ENCODE measurements at places on chromosomes 13 and 19.

GRCh38 chr19:43759515-43759914 is 4.8 kb upstream of the SMG9 start:
- no peak for DNase-seq

- no peak for DNase-seq
Measured at GRCh38 chr19:6587093-6587820, 3.7 kb downstream of the CD70 start.

- DNase-seq: no peak
Measured at GRCh38 chr19:7539827-7540425, 4.4 kb downstream of the PNPLA6 start.

DNA sequence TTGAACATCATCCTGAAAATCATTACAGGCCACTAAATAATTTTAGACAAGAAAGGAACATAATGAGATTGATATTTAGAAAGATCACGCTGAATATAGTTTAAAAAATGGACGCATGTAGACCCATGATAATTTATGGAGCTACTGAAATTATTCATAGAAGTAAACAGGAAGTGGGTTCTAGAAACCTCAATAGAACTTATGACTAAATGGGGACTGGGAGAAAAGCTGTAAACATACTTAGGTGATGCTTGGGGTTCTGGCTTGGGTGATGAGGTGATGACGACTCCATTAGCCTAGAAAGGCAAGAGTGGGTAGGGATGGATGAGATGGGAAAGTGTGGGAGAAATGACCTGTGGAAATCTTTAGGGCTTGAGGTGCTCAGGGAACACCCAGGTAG is 484.0 kb downstream of the MYO16 start:
- DNase-seq: no peak

DNA sequence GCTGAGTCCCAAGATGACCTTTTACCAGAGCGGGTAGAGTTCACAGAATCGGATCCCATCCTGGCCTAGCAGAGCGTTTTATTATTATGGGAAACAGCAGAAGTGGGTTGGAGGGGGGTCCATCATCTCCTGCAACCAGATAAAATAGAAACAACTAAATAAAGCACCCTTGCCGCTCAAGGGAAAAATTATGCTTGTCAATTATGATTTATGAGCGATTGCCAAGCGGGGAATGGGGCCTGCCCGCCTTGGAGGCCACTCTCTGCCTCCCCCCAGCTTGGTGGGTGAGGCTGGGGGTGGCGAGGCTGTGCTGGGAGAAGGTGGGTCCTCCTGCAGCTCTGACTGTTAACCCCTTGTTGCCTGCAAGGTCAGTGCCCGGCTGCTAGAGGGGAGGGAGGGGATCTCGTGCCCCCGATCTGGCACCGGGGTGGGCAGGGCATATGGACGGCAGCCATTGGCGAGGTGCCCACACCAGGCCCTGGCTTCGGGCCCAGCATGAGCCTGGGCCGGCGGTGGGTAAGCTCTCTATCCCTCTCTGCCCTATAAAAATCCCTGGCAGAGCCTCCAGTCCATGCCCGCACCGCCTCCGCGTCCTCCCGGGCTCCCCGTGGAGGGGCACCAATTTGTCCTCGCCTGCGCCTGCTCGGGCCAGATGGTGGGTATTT is 129.1 kb downstream of the URI1 start:
- no peak for DNase-seq

DNA sequence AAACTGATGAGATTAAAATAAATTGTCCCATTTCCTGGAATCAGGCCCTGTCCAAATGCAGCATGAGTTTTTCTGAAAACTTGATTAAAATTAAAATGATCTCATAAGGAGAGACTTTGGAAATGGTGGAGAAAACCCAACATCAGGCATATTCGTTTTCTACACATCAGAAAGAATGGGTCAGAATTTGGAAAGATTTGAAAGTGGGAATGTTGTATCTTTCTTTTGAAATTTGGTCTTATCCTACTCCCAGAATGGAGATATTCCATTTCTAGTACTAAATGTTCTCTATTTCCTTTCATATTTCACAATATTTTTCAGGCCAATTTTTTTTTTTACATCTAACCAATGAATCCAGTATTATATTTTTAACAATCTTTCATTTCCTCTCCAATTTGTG is 223.9 kb upstream of the RXFP2 start:
- DNase-seq: no peak

DNA sequence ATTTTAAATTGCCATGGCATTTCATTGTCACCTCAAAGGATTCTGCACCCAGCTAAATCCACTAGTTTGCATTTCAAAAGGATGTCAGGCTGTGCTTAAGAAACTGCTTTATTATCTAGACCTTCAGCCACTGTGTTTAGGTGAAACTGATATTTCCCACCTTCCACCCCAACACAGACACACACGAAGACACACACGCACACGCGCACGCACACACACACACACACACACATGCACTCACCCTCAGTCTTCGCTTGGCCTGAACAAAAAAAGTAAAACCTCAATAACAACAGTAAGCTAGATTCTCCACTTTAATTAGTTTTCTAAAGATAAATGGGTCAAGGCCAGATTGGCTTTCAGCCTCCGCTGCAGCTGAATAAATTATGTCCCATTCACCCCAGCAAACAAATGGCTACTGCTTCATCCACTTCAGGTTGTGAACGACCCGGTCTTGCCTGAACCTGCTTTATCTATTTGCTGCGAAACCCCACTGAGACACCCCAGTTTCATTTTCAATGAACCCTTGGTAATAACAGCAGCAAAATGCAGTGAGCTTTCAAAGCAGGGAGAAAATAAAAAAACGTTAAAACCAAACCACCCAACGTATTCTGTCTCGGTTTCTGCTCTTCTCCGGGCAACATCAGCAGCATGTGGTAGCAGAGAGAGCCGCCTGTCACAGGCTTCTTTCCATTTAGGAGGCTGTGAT is 166.8 kb downstream of the DCT start:
- no peak for DNase-seq

DNA sequence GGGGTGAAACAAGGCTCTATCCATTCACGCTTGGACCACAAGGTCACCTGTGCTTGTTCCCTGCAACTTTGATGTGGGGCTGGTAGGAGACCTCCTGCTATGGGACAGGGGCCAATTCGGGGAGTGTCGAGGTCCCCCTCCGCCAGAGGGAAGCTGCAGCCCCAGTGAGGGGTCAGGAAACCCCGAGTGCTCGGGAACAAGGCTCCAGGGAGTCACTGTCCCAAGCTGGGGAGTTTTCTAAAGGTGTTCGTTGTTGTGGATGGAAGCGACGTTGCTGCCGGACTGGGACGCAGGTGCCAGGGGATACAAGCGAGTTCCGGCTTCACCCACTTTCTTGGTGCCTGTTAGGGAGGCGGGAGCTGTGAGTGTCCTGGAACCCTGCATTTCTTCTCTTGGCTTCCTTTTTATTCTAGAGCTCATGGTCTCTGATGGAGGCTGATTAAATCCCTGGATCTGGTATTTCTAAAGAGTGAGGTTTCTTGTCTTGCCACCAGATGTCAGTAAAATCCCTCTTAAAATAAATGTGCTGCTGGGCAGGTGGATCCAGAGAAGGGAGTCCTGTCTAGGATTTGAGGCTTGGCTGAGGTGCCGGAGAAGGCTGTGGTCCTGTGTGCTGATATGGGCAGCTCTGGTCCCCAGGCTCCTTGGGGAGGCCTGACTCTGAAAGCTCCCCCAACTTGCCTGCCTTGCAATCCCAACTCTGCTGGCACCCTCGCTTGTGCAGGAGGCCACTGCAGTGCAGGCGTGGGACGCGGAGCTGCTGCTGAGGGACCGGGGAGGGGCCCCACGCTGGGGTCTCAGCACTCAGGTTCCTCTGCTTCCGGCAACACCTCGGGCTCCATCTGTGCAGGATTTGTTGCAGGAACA is 153.9 kb downstream of the TEX29 start:
- peak; percentile 60 for DNase-seq

- peak; percentile 64 for DNase-seq
Measured at GRCh38 chr19:46546194-46546896, 50.7 kb upstream of the PNMA8B start.

DNA sequence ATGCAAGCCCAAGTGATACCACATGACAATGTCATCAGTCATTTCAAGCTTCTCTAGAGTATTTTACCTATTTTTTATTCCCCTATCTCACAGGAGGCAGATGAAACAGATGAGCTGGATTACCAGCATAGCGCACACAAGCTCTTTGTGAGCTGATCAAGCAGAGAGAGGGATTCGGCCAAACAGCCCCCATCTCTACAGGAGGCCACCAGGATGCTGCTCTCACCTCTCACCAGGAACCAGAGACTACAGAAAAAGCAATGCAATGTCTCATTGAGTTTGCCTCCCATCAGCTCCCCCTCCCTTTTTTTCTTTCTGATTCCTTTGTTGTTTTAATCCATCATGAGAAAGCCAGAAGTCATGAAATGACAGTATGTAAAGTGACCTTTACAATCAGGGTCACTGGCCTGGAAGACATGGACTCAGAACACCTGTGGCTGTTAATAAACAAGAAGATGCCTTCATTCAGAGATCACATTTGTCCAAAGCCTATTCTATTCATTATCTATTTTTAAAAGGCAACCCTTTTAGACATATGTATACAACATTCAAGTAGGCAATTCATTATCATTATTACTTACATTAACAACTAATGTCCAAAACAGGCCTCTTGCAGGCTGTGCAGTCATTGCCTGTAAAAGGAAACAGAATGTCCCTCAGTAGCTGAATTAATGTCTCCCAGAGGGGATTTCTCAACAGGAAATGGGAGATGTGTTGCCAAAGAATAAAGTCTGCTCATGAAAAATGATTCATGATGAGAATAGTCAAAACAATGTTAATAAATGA is 656.6 kb downstream of the TBC1D4 start:
- no peak for DNase-seq

DNA sequence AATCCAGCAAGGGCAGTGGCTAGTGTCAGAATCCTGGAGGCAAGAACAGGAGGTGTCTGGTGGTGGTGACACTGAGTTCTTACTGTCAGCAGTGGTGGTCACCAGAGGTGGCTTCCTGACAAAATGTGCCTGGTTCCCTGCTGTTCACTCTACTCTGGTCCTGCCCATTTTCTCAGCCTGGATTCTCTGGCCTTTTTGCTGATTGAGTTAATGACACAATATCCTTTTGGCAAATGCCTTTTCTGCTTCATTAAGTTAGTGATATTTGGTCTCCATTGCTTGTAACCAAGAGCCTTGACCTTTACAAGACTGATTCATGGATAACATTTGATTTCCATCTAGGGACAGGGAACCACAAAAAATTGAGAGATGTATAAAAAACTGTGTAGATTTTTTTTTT is 51.1 kb downstream of the RFC3 start:
- no peak for DNase-seq

DNA sequence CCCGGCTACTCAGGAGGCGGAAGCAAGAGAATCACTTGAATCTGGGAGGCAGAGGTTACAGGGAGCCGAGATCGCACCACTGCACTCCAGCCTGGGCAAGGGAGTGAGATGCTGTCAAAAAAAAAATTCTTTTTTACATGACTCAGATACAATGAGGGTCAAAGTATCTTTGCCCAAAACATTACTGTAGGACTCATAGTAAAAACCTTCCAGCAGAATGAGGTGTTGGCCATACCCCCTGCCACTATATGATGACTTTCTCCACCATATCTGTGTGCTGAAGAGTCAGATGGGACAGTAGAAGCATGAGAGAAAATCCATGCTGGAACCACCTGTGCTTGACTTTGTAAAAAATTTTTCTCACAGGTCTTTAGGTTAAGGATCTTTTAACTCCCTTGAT is 86.7 kb downstream of the COL4A2 start:
- no peak for DNase-seq

DNA sequence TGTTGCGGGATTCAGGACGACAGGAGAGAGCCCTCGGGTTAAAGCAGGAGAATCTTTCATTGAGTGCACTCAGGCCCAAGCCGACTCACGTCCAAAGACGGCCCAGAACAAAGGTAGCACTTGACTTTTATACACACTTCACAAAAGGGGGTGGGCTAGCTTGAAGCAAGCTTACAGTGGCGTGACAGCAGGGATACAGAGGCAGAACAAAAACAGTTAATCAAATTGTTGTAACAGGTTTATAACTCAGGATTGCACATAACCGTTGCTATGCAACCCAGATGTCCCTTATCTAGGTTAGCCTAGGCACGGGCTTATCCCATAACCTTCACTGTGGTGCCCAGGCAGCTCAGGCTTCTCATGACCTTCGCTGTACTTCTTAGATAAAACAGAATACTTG is 2.0 kb downstream of the MED25 start:
- DNase-seq: no peak

DNA sequence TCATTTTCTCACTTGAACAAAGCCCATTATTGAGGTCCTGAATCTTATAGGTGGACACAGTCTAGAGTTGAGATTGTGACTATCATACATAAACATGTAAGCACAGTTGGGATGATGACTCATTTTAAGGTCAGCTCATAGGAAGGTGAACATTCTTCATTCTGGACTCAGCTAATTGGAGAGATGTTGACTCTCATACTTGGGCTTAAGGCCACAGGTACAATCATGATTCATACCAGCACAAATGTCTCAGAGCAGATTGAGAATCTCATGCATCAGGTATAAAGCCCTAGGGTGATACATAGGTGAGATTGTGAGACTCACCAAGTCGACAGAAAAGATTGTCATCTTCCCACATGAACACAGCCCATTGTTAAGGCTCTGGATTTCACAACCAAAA is 62.3 kb upstream of the ZNF724 start:
- DNase-seq: no peak

- peak; percentile 91 for DNase-seq
Measured at GRCh38 chr13:74966814-74967424, 515.0 kb downstream of the TBC1D4 start.

GRCh38 chr13:42992764-42993122 is 702 bp upstream of the EPSTI1 start:
- DNase-seq: no peak

GRCh38 chr13:74280093-74280794 is 146.0 kb upstream of the KLF12 start:
- DNase-seq: no peak

DNA sequence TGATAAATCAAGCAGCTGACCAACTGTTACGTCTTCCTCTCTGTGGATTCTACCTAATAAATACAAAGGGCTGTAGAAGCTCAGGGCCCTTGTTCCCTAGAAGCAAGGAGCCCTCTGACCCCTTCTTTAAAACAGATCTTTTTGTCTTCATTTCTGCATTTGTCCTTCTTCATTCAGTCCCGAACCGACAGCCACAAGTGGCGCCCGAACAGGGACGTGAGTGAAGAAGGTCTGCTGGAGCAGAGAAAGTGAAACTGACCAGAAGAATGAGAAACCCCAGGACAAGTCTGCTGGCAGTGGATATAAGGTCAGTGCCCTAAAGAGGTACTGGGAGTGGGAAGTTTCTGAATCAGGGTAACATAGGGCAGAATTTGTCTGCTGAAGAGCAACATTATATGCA is 13.1 kb downstream of the ZNF773 start:
- no peak for DNase-seq

GRCh38 chr13:68905186-68905585 is 1202.4 kb upstream of the ATXN8OS start:
- no peak for DNase-seq

DNA sequence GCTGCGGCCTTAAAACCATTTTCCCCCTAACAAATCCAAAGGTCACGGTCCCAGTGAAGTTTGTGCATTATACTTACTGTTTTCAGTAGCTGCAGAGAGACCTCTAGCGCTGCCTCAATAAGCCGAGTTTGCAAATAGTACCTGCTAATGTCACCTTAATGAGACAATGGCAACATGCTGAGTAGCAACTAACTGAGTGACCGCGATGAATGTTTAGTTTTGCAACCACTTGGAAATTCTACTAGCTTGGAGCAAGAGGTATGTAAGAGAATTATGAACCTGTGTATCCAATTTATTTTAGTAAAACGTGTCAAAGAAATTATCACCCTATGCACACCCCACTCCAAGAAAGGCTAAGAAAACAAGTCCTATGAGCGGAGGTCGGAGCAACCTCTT is 1.2 kb downstream of the KPNA3 start:
- peak; percentile 59 for DNase-seq
